ENCODE measurements at places on chromosomes 2 and 18.

DNA sequence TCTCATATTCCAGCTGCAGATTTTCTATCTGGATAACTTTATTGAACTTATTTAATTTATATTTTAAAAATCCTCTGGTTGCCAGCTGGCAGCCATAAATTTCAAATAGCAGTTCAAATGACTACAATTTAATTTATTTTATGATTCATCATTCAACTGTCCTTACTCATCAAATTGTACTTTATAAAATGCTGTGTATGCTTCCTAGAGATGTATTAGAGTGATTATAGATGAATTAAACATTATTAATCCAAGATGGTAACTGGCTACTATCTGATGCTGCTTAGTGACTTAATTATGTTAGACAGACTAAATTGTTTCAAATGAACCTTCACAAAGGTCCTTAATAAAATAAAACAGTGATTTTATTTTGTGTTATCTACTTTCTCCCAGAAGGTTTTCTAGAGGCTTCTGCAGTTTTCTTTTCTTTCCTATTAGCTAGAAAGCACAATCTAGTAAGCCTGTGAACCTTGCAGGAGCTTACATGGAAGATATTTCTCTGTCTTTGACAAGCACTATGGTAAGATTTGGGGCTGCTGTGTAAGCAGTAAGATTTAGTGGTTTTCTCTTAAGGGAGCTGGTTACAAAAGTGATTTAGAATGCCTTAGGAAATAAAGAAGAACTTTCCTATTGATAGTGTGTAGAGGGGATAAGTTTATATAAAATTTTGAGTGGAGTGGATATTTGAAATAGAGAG lies 322.3 kb downstream of the FSIP2 start:
- no peak for DNase-seq

DNA sequence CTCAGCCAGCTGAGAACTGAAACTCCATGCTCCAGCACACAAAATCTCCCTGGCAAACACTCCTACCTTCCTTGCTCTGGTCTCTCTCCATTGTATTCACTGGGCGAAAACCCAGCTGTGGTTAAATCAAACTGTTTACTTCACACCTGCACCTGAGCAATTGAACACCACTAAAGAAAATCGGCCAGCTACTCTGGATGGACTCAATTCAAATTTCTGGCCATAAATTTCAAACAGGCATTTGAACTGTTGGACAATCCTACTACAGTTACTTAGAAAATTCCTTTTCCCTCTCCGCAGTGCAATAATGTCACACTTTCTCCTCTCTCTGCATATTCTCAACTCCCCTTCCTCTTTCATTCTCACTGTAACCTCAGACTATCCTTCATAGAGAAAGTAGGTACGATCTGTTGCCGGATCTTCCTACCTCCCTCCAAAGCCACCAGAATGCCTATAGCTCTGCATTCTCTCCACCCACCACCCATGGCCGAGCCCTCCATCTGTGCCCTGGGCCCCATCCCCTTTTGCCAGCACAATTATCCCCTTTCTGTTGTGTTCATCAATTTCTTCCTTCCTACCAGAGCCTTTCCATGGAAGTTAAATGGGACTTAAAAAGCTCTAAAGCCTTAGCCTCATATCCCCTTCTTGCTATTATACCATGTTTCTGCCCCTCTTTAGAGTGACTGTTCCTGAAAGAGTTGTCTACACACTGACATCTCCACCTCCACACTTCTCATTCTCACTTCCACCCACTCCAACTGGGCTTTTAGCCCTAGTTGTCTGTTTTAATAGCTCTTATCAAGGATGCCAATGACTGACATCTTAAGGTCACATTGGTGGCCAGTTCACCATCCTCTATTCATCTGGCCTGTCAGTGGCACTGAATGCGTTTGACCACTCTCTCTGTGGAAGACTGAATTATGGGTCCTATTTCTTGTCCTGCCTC lies 127.5 kb upstream of the SLC1A4 start:
- no peak for DNase-seq

DNA sequence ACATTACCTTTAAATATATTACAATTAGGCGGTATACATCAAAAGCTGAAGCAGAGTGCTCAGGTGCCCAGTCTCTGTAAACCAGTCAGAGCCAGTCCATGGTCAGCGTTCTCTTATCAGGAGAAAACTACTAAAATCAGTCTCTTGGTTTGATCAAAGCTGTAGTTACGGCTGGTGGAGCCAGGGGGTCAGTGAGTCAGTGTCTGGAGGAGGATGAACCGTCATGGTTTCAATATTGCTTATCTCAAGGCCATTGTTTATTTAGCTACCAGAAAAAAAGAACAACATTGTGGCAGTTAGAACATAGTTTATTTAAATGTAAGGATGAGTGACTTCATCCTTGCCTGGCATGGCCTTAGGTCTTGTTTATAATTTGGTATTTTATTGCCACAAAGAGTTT lies 71.3 kb upstream of the NYAP2 start:
- DNase-seq = no peak

GRCh38 chr2:204360218-204361007 lies 184.9 kb upstream of the PARD3B start:
- no peak for DNase-seq

- DNase-seq = no peak
Measured at GRCh38 chr2:84694088-84694622, 177.9 kb downstream of the DNAH6 start.

DNA sequence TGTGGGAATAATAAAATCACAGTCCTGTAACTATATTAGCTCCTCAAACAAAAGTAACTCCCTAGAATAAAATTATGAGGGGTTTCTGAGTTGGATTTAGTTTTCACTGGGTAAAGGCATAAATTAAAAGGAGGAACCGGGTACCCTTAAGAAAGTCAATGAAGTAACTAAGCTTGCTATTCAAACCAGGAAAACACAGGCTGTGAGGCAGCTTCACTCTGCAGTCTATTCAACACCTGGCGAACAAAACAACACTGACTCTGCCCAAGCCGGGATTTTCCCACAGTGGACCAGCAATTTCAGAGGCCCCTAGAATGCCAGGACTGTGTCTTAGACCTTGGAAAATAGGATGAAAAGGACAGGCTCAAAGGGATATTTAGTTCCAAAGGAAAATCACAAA lies 24.6 kb upstream of the CREB1 start:
- DNase-seq = no peak

- DNase-seq = no peak
Measured at GRCh38 chr2:120803764-120804335, 68.2 kb downstream of the GLI2 start.

DNA sequence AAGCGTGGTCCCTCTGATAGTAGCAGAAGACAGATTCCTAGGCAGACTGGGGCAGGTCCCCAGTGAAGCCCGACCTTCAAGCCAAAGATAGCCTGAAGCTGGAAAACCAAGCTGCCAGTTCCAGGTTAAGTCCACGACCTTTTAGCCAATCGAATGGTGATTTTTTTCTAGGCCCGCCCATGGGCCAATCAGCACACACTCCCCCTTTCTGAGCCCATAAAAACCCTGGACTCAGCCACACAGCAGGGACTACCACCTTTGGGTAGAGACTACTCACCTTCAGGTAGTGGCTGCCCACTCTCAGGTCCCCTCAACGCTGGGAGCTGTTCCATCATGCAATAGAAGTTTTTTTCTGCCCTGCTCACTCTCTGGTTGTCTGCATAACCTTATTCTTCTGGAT lies 14.5 kb upstream of the ADI1 start:
- DNase-seq = no peak

DNA sequence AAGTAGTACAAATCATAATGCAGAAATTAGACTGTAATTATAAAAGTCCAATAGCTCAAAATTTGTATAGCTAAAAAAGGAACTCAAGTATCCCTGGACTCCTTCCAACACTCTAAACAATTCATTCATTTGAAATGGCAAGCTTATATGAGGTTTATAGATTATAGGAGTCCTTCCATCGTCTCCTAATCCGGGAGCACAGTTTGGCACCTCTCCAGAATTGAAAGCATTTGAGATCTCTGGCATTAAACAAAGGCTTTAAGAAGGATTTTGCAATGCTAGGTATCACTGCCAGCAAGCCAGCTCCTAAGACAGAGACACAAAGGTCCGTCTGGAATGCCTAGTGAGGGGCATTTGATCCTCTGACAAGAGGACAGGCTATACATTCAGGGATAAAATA lies 90.9 kb downstream of the ACVR1 start:
- no peak for DNase-seq

- DNase-seq = no peak
Measured at GRCh38 chr2:201715459-201715858, 17.0 kb upstream of the MPP4 start.

GRCh38 chr2:162016080-162016479 lies 57.9 kb downstream of the DPP4 start:
- no peak for DNase-seq

DNA sequence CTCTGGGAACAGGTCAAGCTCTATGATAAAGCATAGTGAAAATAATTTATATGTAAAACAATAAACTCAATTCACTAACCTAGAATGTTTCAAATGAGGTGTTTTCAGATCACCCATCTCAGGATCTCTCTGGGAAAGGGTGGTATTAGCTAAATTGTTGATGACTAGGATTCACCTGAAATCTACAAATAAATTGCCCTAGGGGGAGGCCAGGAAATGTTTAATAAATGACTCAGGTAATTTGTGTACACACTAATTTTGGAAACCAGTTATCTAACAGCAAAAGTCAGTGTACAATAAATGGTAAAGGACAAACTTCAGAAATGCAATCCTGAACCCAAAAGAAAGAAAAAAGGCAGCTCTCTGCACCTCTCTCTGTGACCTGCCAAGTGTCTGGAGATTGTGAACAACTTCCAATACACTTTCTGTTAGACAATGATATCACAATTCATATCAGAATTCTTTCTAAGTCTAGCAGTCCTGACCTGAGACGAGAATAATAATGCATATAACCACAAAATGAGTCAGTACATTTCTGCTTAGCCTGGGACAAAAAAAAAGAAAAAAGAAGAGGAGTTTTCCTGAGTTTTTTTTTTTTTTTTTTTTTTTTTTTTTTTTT lies 760.0 kb downstream of the EPHA4 start:
- no peak for DNase-seq

DNA sequence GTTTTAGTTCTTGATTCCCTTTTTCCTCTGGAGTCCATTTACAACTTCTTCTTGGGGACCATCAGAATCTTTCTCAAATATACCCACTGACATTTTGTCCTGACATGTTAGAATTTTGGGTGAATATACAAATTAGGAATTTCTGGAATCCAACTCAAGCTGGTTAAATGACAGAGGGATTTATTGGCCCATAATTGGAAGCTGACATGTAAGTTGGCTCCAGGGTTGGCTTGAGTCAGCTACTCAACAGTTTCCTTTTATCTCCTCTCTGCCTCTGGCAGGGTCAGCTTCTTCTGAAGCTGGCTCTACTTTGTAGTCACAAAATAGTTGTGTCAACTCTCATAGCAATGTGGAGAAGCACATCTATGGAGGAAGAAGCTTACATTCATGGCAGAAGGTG lies 36.6 kb upstream of the PPP1R1C start:
- no peak for DNase-seq

- no peak for DNase-seq
Measured at GRCh38 chr2:98867539-98868309, 68.3 kb downstream of the CRACDL start.

- no peak for DNase-seq
Measured at GRCh38 chr2:46077522-46078107, 219.6 kb upstream of the EPAS1 start.

DNA sequence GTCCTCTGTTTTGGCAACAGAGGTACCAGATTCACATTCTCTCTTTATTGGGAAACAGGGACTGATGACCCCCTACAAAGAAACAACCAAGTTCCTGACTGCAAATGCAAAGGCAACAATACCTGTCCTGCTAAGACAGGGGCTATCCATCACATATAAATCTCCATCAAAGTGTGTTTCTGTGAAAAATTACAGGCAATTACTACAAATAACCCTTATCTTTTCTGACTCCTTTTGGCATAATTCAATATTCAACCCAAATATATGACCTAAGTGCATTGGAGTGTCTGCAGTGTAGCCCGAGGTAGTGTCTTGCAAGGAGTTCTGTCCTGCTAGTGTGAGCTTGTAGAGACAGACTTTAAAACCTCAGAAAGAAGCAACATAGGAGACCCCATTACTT lies 35.4 kb downstream of the KCNG3 start:
- no peak for DNase-seq

- DNase-seq = no peak
Measured at GRCh38 chr2:7094231-7094741, 177.1 kb downstream of the RNF144A start.

GRCh38 chr2:20758997-20759396 lies 63.9 kb downstream of the LDAH start:
- DNase-seq = no peak
